ENCODE measurements at places on chromosomes 16 and 17.

GRCh38 chr17:28326114-28326513, 7.1 kb downstream of the TMEM97 start:
- no peak for DNase-seq

DNA sequence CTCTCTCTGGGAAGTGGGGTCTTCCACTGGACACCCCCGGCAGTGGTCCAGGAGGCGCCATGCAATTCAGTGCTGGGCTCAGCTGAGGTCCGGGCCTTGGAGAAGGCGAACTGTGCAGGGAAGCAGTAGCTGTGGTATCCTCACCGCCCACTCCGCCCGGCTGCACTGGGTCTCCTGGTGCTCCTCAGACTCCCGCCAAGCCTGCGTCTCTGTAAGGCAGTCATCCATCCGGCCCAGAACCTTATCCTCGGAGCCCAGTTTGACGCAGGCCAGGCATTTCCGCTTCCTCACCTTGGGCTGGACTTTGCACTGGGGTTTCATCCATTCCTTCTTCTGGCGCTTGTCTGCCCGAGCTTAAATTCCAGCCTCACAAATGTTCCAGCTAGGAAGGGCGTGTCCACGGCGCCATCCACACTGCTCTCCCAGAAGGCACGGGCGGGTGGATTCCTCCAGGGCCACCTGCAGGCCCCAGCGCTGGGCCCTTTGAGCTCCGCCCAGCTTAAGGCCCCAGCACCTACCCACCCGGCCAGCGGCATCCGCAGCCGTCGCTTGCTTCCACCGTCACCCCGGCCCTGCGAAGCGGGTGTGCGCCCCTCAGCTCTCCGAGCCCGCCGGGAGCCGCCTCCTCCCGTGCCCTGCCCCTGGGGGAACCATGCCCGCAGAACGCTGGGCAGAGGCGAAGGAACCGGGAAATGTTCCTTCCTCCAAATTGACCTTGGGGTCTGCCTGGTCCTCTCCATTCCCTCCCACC, 1884.8 kb downstream of the TP53TG3F start:
- DNase-seq = no peak

DNA sequence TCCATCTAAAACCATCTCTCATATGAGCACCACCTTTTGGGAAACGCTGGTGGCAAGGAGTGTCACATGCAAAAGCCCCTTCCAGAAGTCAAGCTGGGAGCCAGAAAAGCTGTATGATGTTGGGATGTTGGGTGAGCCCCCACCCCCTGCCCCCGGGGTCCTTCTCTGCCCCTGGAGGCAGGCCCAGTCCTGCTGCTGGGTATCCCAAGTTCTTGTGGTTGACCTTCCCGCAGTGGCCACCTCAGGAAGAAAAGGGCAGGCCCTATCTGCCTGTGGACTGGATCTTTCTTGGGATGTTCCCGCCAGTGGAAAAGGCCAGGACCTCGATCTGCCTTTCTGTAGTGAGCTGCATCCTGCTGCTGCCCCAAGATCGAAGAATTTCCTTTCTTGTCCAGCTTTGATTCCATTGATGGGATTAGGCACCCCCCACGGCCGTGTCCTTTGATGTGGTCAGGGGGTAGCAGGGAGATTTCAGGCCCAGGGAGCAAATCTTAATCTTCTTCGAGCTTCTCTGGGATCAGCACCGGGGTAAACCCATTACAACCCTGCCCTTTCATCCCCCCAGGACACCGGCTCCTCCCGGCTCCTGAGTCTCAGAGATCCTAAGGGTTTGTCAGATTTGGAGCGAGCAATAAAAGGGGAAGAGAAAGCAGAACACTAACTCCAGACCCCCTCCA, 165.6 kb downstream of the RAB11FIP4 start:
- no peak for DNase-seq

DNA sequence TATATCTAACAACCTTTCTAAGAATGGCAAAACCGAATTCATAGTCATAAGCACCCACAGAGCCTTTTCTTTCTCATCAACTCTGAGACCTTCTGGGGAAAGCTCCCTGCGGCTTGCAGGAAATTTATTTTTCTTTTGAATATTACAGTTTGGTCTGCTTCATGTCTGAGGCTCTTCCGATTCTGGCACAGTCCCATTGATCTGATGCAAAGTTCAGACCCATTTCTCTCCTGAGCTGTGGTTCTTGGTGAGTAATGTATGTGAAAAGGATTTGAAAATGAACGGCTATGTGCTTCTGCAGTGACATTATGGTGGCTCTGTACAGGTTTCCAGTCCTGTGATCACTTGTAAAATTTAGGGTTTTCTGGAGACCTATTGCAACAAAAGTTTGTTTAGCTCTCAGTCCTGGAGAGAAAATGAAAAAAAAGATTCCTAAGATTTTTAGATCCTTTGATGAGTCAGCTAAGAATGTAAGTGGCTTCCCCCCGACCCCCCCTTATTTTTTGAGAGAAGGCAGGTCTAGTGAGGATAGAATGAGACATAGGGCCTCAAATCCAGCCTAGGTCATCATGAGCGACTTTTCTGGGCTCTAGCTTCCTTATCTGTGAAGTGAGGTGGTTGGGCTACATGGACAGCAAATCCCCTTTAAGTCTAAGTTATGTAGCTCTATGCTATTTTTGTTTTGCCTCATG, 4.6 kb downstream of the GAN start:
- DNase-seq = no peak

DNA sequence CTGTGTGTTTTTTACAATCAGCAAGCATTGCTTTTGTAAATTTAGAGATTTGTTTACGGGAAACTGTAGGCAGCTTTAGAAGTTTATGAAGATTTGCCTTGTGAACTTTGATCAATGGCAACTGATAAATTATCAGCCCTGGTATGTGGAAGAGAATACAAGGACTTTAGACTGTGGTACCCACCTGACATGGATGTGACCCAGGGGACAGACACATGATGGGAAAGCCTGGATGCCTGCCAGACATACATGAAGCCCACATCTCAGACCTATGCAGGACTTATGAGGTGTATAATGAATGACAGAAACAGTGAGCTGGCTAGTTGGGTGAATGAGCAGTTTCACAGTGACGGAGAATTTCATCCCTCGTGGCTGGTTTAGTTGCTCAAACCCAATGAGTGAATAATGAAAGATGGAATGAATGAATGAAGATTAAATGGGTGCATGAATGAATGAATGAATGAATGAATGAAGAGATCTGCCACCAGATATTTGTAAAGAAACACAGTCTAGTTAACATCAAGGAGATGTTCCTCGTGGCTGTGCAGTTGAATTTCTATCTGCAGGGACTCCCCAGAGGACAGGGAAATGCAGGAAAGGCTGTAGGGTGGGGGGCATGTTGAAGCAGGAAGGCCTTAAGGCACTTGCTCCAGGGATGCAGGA, 7.6 kb downstream of the TMEM92 start:
- no peak for DNase-seq

GRCh38 chr17:37729905-37730304, 15.0 kb downstream of the HNF1B start:
- no peak for DNase-seq

- no peak for DNase-seq
These were observed 2.1 kb downstream of the SKA2 start for GRCh38 chr17:59152925-59153324.

DNA sequence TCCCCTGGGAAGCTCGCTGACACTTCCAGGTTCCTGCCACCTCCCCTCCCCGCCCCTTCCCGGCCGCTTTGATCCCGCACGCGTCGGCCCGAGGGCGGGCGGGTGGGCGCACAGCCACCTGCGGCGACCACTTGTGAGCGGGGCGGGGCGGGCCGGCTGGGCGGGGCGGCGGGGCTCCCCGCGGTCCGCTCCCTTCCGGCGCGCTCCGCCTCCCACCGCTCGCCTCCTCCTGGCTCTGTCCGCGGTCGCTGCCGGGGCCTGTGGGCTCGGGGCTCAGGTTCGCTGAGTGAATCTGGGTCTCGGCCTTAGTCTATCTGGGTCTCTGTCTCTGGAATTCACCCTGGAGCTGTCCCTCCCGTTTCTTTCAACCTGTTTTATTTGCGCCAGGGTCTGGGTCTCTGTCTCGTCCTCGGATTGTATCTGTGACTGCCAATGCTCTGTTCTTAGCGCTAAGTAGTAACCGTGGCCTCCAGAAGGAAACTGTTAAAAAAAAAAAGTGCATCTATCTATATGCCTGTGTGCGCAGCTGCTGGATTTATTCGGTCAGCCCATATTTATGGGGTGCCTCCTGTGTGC, 2.7 kb upstream of the HES7 start:
- DNase-seq = no peak

DNA sequence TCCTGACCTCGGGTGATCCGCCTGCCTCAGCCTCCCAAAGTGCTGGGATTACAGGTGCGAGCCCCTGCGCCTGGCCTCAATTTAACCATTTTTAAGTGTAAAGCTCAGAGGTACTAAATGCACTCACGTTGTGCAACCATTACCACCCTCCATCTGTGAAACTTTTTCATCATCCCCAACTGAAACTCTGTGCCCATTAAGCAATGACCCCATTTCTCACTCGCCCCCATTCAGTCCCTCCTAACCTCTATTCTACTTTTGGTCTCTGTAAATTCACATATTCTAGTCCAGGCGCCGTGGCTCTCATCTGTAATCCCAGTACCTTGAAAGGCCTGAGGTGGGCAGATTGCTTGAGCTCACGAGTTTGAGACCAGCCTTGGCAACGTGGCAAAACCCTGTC, 8.3 kb upstream of the SPNS3 start:
- DNase-seq = no peak

GRCh38 chr17:3385869-3386816, at the start of gene OR3A2:
Gene OR3A2, minus strand, starts transcription at chr17:3386308.
- peak; percentile 73 for DNase-seq

DNA sequence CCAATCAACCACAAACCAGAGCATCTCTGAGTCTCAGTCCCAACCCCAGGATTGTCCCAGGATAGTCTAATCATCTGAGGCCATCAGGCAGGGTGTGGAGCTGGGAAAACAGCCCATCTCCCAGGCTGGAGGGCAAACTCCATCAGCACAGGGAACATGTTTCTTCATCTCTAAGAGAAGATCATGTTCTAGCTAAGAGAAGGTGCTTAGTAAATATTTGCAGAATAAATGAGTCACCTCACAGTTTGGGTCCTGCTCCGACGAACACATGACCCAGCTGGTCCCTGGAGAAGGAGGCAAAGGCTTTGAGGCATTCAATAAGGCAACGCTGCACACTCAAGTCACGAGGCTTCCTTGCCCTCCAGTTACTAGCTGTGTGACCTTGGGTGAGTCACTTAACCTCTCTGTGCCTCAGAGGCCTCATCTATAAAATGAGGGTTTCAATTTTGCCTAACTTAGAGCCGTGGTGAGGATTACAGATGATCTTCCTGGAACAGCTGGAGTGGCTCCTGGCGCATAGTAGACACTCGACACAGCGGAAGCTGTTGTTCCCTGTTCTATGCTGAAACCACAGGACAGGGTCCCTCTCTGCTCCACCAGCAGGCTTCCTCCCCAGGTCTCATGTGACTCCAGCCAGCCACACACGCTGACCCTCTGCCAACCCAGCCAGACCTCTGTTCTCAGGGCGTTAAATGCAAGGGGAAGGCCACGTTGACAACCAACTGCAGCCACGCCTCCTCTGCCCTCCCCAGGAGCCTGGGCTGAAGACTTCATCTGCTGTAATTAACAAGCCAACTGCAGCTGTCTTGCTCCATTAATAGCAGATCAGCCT, 10.3 kb upstream of the RPL38 start:
- DNase-seq = no peak

DNA sequence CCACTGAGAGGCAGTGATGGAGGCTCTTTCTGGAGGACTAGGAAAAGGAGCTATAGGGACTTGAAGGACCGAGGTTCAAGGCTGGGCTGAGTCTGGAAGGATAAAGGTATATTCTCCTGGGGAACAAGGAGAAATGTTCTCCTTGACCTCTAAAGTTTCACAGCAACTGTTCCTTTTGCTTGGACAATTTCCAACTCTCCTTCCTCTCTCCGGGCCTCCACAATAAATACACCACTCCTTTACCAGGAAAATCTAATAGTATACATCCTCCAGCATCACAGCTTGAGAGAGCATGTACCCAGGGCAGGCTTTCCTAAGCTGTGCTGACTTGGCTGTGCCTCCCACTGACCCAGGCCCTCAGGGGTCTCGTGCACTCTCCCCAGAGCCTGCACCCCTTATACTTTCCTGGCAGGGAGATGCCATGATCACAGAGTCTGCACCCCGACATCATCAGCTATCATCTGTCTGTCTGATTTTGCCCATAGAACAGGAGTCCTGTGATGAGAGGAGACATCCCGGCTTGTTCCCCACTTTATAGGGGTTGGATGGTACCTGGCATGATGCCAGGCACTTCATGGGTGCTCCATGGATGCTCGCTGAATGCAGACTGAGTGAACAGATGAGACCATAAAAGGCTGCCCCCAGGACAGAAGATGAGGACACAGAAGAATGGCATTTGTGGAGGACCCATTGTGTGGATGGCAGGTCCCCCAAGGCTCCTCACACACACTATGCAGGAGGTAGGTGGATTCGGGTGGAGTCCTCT, 582.6 kb upstream of the CDH5 start:
- no peak for DNase-seq

- no peak for DNase-seq
These were observed 919.1 kb upstream of the EEF2KMT start for GRCh38 chr16:6016530-6017184.

DNA sequence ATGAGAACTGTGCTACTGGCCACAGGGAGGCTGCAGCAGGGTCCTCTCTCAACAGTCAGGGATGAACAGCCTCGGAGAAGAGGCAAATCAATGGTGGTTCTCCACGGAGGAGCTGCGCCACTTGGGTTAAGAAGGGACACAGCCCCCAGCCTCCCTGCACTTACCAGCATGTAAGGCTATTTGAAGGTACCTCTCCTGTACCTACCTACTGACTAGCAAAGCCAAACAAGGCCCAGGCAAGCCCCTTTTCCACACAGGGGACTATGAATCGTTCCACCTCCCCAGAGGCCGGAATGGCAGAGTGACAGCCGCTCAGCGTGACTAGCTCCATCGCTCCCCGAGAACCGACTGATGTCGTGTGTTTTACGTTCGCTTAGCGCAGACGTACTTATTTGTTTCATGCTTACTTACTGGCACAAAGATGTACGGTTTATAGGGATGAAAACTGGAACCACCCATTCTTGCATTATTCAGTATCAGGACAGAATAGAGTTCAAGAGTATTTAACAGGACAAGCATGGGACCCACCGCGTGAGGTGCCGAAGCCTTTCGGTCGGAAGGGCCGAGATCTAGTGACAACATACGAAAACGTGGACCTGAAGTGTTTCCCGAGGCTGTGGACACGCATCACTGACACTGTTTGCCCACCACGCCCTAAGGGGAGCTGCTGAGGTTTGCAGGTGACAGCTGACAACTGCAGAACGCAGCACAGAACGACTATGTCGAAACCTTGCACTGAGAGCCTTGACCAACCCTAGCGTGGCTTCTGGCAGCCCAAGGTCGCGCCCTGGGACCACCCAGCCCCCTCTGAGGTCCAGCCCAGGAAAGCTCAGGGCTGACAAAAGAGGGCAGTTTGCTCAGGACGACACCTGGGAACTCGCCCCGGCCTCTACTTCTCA, 1.0 kb downstream of the TEPSIN start:
- no peak for DNase-seq

- DNase-seq = no peak
These were observed 6.0 kb upstream of the ARL5C start for GRCh38 chr17:39171933-39172332.

GRCh38 chr16:67146523-67147357, 4.1 kb downstream of the B3GNT9 start:
- no peak for DNase-seq

Data from CD4-positive, alpha-beta T cell (primary cell).